Activated CD8-positive, alpha-beta T cell treated with anti-CD3 and anti-CD28 coated beads, Interleukin-2, amount 10 ng/mL, durations not matched to agents 7 days and 5 days (primary cell): ENCODE measurements at places on chromosomes 11 and 22. TPM values are rescaled to one million over a fixed set of nuclear protein-coding genes. Genes with fewer than 3 reads are reported as not detected.
A peak's percentile ranks its signal among the peaks of the same experiment; 100 is the strongest.

GRCh38 chr11:103661185-103661584, 375.3 kb upstream of the DDI1 start:
- no peak overlapping the region for H3K27ac ChIP-seq
- no peak overlapping the region for H3K4me3 ChIP-seq
- H3K36me3 ChIP-seq: no peaks in the 10 kb centered on the region
- no peaks in the 10 kb centered on the region for H3K4me1 ChIP-seq
- H3K27me3 ChIP-seq: no peaks in the 10 kb centered on the region

DNA sequence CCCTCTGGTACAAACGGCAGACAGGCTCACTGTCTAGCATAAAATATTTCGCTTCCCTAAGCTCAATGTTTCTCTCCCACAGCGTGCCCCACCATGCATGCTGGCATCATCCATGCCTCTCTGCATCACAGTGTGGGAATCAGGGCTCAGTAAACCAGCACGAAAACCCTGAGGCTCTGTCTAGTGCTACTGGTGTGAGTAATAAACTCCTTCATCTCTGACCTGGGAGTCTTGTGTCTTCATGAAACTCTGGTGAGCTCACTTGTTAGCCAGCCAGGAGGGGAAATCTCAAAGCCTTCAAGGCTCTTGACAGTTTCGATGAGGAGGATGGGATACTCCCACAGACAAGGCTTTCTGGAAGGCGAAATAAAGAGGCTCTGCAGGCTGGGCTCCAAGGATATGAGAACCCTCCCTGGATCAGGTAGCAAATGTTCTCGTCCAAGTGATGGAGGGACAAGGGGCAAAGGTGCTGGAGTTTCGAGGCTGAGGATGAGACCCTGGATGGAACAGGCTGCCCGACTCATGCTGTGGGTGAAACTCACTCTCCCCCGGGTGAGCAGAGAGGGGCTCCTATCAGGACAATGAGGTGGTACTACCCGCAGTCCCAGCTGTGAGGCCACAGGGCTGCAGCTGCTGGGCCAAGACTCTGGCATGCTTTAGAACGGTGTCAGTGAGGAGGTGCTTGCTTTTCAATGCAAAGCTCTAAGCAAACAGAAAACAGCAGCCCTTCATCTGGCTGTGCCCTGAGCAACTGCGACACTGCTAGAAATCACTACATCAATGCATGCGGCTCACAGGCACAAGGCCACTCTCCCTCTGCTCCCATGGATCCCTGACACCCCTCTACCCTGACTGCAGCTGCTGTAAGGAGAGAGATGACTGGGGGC, 69.3 kb downstream of the SHANK2 start:
- no peak overlapping the region for H3K27ac ChIP-seq
- H3K4me1 ChIP-seq: no peaks in the 10 kb centered on the region
- DNase-seq: no peak
- H3K27me3 ChIP-seq: peaks cover 14% of the 10 kb centered on the region
- H3K4me3 ChIP-seq: no peak overlapping the region

DNA sequence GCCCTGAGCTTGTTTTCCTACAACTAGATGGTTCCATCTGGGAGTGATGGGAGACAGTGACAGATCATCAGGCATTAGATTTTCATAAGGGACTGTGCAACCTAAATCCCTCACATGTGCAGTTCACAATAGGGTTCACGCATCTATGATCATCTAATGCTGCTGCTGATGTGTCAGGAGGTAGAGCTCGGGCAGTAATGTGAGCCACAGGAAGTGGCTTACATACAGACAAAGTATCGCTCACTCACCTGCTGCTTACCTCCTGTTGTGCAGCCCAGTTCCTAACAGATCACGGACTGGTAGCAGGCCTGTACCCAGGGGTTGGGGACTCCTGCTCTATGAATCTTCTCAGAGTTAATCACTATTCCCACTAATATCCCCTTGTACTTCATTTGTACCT, 12.4 kb downstream of the AAMDC start:
- DNase-seq: no peak
- H3K4me3 ChIP-seq: no peak overlapping the region
- peaks cover 2% of the 10 kb centered on the region for H3K36me3 ChIP-seq
- H3K27me3 ChIP-seq: no peaks in the 10 kb centered on the region
- H3K4me1 ChIP-seq: peaks cover 8% of the 10 kb centered on the region

- H3K27ac ChIP-seq: no peak overlapping the region
- H3K4me1 ChIP-seq: no peaks in the 10 kb centered on the region
- H3K36me3 ChIP-seq: no peaks in the 10 kb centered on the region
- DNase-seq: no peak
- H3K27me3 ChIP-seq: no peaks in the 10 kb centered on the region
Measured at GRCh38 chr11:44382118-44382517, 72.2 kb upstream of the ALX4 start.

- H3K27ac ChIP-seq: no peak overlapping the region
- H3K4me1 ChIP-seq: peaks cover 15% of the 10 kb centered on the region
- no peaks in the 10 kb centered on the region for H3K36me3 ChIP-seq
- peaks cover 5% of the 10 kb centered on the region for H3K27me3 ChIP-seq
- no peak overlapping the region for H3K4me3 ChIP-seq
- peak; percentile 10 for DNase-seq
Measured at GRCh38 chr22:49755631-49756001, 72.1 kb downstream of the BRD1 start.

GRCh38 chr11:84687433-84687832, 939.7 kb downstream of the DLG2 start:
- DNase-seq: no peak
- H3K36me3 ChIP-seq: no peaks in the 10 kb centered on the region
- H3K27ac ChIP-seq: no peak overlapping the region

- H3K36me3 ChIP-seq: no peaks in the 10 kb centered on the region
- no peak overlapping the region for H3K27ac ChIP-seq
- no peak for DNase-seq
- no peak overlapping the region for H3K4me3 ChIP-seq
Measured at GRCh38 chr22:47282366-47282765, 519.9 kb downstream of the TBC1D22A start.

SYT7 gene
- not detected for total RNA-seq

ACTN3 gene
- total RNA-seq: not detected
